ENCODE measurements at places on chromosomes 6 and 20. TPM values are rescaled to one million over a fixed set of nuclear protein-coding genes. Genes with fewer than 3 reads are reported as not detected.

DNA sequence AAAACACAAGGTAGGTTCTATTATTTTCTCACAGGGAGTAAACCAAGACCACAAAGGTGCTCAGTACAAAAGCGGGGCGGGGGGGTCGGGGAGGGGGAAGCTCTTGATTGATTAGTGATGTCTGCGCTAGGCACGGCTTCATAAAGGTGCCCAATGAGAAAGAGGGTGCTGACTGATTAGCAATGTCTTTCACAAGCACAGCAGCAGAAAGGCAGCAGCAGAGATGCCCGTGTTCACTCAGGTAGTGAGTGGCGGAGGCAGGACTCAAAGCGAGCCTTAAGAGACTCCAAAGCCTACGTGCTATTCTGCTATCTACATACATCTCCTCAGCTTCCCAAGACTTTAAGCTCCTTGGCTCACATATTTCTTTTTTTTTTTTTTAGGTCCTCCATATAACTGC, 20.3 kb downstream of the NFATC2 start:
- H3K27ac ChIP-seq: no peak overlapping the region
- H3K36me3 ChIP-seq: no peaks in the 10 kb centered on the region
- no peaks in the 10 kb centered on the region for H3K27me3 ChIP-seq
- H3K4me1 ChIP-seq: no peaks in the 10 kb centered on the region
- DNase-seq: no peak

- no peaks in the 10 kb centered on the region for H3K4me1 ChIP-seq
- H3K27me3 ChIP-seq: no peaks in the 10 kb centered on the region
- H3K36me3 ChIP-seq: no peaks in the 10 kb centered on the region
- no peak overlapping the region for H3K27ac ChIP-seq
- no peak for DNase-seq
Observed at GRCh38 chr6:20351534-20351933, 50.1 kb upstream of the E2F3 start.

Gene TLDC2
- not detected for total RNA-seq

Gene TP53TG5
- total RNA-seq: 0.66 TPM

GRCh38 chr20:32521780-32522525, 63.2 kb downstream of the NOL4L start:
- H3K4me3 ChIP-seq: no peak overlapping the region
- H3K4me1 ChIP-seq: no peaks in the 10 kb centered on the region
- peak; percentile 87 for DNase-seq
- H3K27ac ChIP-seq: no peak overlapping the region
- H3K36me3 ChIP-seq: no peaks in the 10 kb centered on the region

DNA sequence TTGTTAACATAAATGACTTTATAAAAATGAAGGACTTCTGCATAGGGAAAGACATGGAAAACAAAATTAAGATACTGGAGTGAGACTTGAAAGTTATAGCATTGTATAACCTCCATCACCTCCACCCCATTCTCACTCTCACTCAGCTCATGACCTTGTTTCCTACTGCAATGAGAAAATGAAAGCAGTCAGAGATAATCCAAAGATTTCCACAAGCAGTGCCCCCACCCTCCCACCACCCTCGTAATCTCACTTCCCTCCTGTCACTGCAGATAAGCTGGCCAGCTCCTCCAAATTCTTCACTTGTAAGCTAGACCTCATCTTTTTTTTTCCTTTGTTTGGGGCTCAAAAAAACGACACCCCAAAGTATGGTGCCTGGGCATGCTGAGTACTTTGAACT, 52.9 kb upstream of the PROKR2 start:
- no peak for DNase-seq
- no peaks in the 10 kb centered on the region for H3K27me3 ChIP-seq
- H3K27ac ChIP-seq: no peak overlapping the region
- no peak overlapping the region for H3K4me3 ChIP-seq
- H3K4me1 ChIP-seq: no peaks in the 10 kb centered on the region

DNA sequence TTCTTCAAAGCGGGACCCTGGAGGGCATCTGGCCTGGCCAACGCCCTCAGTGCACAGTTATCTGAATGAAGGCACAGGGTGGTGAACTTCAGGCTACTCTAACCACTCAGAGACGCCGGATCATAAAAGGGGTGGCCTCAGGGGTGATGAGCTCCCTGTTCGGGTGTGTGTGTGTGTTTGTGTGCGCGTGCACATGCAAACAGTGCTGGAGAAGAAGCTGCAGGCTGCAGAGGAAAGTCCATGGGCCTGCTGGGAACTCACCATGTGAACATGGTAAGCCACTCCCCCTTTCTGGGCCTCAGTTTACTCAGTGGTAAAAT, 42.0 kb downstream of the KIAA1755 start:
- H3K4me1 ChIP-seq: no peaks in the 10 kb centered on the region
- no peak overlapping the region for H3K4me3 ChIP-seq
- DNase-seq: no peak
- no peaks in the 10 kb centered on the region for H3K36me3 ChIP-seq
- H3K27ac ChIP-seq: no peak overlapping the region

Gene RHAG
- not detected for total RNA-seq

DNA sequence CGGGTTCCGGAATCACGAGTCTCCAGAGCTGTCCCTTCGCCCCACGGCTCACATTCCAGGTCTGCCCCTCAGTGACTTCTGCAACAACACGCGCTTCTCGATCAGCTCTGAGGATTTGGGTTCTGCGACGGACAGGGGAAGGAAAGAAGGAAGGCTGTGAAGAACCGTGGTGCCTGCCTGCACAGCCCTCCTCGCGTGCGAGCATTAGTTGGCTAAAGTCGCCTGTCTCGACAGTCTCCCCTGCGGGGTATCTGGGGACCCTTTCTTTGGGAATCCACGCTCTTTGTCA, 23.1 kb downstream of the VPS52 start:
- no peaks in the 10 kb centered on the region for H3K27me3 ChIP-seq
- H3K4me1 ChIP-seq: no peaks in the 10 kb centered on the region
- peak overlapping the region; percentile 97 for H3K27ac ChIP-seq

DNA sequence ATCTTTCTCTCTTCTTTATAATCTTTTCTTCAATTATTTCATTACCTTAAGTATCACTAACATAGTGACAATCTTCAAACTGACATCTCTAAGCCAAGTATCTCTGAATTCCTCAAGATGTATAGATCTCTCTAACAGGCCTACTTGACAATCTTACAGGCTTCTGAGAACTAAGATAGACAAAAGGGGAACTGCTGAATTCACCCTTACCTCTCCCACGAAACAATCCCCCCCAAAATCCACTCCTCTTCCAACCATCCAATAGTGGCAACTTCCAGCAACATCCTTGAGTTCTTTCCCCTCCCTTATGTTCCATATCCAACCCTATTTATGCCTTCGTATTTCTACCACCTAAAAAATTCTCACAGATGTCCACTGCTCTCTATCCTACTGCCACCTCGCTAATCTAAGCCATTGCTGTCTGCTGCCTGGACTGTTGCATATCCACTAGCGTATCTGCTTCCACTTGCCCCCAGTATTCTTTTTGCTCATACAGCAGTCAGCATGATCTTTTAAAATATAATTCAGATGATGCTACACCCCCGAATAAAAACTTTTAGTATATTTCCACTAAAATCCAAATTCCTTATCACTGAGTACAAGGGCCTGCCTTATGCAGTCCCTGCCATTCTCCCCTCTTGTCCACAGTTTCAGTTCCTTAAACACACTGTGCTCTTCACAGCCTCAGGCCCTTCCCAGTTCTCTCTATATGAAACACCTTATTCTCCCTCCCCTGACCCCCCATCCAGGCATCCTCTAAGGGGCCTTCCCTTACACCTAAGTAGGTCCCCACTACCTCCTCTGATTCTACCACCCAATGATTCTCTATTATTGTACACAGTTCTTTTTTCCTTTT, 8.0 kb downstream of the REPS1 start:
- no peaks in the 10 kb centered on the region for H3K27me3 ChIP-seq
- H3K27ac ChIP-seq: no peak overlapping the region
- peaks cover 8% of the 10 kb centered on the region for H3K4me1 ChIP-seq
- H3K36me3 ChIP-seq: no peaks in the 10 kb centered on the region
- H3K4me3 ChIP-seq: no peak overlapping the region

Gene MCM3
- total RNA-seq: 24.5 TPM

GRCh38 chr6:168562576-168563151, 121.7 kb downstream of the SMOC2 start:
- H3K4me1 ChIP-seq: no peaks in the 10 kb centered on the region
- H3K4me3 ChIP-seq: no peak overlapping the region
- H3K27me3 ChIP-seq: no peaks in the 10 kb centered on the region
- peaks cover 2% of the 10 kb centered on the region for H3K36me3 ChIP-seq
- DNase-seq: no peak

DNA sequence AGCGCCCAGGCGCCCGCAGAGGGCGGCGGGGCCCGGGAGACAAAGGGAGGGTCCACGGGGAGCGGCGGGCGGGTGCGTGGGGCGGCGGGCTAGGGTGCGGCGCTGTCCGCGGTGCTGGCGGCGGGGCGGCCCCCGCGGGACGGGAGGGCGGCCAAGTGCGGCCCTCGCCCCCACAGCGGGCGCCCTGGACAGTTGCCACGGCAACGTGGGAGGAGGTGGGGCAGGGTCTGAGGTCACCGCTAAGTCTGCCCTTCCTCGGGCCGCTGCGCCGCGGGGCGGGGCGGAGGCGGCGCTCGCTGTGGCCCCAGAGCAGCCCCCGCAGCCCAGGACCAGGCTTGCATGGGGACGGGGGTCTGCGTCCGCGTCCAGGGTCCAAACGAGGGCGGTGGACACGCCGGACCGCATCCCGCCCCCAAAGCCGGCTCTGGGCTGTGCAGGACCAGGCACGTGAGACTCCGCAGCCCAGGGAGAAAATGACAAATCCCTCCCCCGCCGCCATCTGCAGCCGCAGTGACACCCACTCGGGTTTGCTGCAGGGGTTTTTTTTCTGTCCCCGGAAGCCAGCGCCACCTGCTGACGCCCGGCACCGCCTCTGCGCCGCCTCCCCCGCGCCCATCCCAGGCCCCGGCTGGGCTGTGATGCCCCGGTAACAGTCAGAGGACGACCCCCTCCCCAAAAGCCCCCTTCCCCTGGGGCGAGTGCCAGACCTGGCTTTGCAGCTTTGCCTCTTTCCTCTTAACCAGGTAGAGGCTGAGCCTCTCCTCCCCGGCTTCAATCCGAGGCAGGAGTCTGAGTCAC, 36.8 kb downstream of the YTHDF1 start:
- peak overlapping the region; percentile 4 for H3K4me3 ChIP-seq
- H3K27me3 ChIP-seq: no peaks in the 10 kb centered on the region
- DNase-seq: peak; percentile 59
- no peak overlapping the region for H3K27ac ChIP-seq
- no peaks in the 10 kb centered on the region for H3K36me3 ChIP-seq

Gene SDC4
- 114 TPM for total RNA-seq

Gene PREP
- 20.4 TPM for total RNA-seq

DNA sequence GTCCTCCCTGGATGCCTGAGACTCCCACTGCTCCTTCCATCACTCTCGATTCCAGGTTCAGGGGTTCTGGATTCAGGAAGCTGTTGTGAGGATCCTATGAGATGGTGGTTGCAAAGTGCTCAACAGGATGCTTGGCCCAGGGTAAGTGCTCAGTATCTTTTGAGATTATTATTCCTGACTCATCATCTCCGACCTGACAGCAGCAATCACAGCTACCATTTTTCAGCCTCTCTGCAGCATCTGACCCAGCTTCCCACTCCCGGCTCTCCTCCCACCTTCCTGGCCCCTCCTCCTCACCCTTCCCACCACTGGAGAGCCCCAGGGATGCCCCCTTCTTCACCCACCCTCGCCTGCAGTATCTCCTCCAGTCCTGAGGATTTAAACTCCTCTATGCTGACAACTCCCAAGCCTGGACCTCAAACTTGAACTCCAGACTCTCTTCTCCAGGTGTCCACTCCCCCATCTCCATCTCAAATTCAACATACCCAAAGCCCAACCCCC, 36.8 kb upstream of the KCNB1 start:
- no peak overlapping the region for H3K27ac ChIP-seq
- no peak overlapping the region for H3K4me3 ChIP-seq
- no peaks in the 10 kb centered on the region for H3K27me3 ChIP-seq
- peaks cover 3% of the 10 kb centered on the region for H3K36me3 ChIP-seq

DNA sequence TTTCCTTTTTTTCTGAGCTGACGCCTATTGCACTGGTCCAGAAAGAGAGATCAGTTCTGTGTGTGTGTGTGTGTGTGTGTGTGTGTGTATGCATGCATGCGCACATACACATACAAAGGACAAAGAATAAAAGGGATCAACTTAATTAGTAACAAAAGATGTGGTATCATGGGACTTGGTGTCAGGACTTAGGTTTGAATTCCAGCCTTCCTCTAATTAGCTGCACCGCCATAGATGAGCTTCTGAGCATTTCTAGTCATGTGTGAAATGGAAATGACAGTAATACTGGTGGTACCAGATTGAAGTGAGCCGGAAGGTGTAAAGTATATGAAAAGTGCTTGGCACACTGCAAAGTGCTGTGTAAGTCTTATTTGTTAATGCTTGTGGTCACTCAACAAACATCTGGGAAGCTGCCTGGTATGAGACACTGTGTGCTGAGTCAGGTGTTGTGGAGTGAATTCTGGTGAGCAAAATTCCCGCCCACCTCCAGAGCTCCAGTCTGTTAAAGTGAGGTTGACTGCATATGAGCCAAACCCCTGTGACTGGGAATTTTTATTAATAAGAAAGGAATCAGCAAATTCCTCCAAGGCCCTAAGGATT, 12.4 kb downstream of the DAAM2 start:
- no peak overlapping the region for H3K4me3 ChIP-seq
- no peaks in the 10 kb centered on the region for H3K4me1 ChIP-seq
- H3K27me3 ChIP-seq: no peaks in the 10 kb centered on the region
- no peaks in the 10 kb centered on the region for H3K36me3 ChIP-seq

DNA sequence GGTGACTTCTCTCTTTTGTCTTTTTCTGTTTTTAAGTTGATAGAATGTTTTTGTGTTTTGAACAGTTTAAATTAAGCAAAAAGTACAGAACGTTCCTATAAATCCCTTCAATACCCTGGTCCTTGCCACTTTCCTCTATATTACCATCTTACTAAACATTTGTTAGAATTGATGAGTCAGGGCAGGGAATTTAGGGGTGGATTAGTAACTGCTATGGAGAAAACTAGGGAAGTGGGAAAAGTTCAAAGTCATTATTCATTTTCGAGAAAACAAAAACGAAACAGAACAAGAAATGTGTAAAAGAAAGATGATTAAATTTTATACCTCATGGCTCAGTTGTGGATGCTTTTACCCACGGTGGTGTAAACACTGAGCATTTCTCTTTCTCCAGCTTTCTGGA, 240.4 kb upstream of the SULF2 start:
- no peak overlapping the region for H3K4me3 ChIP-seq
- H3K4me1 ChIP-seq: no peaks in the 10 kb centered on the region
- no peak overlapping the region for H3K27ac ChIP-seq

DNA sequence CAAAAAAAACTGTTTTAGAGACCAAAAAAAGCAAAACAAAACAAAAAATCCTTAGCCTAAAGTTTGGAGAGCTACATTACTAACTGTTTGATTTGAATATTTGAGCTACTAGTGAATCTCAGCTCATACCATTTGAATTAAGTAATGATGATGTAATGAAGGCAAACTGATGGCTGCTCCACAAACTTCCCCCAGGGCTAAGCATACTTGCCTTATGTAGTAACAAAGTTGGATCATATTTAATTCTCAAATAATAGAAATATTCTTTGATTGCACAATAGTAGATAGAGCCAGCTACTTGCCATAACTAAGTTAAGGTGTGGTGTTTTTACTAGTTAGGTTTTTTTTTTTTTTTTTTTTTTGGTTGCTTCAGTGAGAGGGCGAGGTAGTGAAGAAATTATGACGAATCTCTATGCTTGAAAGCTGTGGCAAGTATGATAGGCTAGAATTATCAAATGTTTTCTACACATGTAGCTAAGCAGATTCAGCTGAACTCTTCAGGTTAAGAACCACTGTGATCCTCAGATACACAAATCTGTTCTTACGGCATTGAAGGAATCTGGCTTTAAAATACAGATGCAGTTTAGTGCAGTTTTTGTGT, 2.9 kb downstream of the RAB32 start:
- H3K4me3 ChIP-seq: no peak overlapping the region
- H3K27me3 ChIP-seq: no peaks in the 10 kb centered on the region
- H3K4me1 ChIP-seq: no peaks in the 10 kb centered on the region
- no peaks in the 10 kb centered on the region for H3K36me3 ChIP-seq
- H3K27ac ChIP-seq: no peak overlapping the region

Measured in aorta (tissue), 5 donors.